ENCODE measurements at places on chromosomes 3 and 15.
A peak's percentile ranks its signal among the peaks of the same experiment; 100 is the strongest.

GRCh38 chr3:169118666-169119370 is 544.7 kb downstream of the MECOM start:
- DNase-seq, result no peak

GRCh38 chr3:170228093-170228766 is 6.0 kb downstream of the PRKCI start:
- DNase-seq, result no peak

DNA sequence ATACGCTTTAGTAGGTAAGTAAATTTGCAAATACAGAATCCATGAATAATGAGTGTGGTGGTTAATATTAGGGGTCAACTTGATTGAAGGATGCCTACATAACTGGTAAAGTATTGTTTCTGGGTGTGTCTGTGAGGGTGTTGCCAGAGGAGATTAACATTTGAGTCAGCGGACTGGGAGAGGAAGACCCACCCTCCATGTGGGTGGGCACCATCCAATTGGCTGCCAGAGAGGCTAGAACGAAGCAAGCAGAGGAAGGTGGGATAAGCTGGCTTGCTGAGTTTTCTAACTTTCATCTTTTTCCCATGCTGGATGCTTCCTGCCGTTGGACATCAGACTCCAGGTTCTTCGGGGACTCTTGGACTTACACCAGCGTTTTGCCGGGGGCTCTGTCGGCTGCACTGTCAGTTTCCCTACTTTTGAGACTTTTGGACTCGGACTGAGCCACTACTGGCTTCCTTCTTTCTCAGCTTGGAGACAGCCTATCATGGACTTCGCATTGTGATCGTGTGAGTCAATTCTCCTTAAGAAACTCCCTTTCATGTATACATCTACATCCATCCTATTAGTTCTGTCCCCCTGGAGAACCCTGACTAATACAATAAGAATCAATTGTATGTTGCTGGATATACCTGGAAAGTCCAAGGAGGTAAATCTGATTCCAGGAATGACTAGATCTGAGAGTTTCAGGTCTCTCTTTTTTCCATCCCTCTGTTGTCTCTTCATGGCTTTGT is 25.8 kb upstream of the NEDD4 start:
- DNase-seq, result no peak

DNA sequence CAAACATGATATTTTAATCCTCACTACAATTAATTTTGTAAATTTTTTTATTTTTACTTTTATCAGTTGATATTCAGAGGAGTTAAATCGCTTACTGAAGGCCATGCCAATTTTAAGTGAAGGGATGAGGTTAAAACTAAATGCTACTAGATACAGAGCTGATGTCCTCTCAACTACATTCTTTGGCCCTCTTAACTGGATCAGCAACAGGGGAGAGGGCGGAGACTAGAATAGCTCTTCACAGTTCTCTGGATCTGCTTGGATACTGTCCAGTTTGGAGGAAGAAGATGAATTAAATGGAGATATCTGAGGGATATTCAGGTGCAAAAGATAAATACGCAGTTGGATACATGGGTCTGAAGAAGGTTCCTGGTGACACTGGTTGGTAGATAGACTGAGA is 85.6 kb upstream of the LYSMD4 start:
- no peak for DNase-seq

DNA sequence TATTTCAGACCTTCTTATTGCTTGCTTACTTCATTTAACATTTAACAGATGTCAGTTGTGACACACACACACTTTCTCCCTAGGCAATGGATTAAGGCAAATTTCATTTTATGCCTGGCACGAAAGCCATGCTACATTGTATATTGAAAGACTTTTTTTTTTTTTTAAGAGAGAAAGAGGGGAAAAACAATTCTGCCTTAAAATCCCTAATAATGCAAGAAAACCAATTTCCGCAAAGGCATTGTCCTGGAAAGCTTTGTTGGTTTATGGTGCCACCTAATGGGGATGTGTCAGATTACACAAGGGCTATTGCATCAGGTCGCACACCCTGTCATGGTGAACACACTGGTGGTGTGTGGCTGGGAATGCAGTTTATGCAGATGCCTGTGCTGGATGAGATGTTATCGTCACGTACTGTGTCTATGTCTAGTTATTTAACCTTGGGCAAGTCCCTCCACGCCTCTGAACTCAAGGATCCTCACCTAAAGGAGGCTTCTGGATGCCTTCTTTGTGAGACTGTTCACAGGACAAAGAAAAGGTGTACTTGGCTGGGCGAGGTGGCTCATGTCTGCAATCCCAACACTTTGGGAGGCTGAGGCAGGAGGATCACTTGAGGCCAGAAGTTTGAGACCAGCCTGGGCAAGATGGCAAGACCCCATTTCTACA is 37.3 kb upstream of the RFTN1 start:
- DNase-seq, result peak; percentile 1

GRCh38 chr3:50665081-50665840 is 9.5 kb upstream of the DOCK3 start:
- no peak for DNase-seq

GRCh38 chr15:85849946-85850345 is 55.2 kb upstream of the KLHL25 start:
- DNase-seq, result no peak

GRCh38 chr3:55571913-55572312 is 84.8 kb upstream of the WNT5A start:
- no peak for DNase-seq

DNA sequence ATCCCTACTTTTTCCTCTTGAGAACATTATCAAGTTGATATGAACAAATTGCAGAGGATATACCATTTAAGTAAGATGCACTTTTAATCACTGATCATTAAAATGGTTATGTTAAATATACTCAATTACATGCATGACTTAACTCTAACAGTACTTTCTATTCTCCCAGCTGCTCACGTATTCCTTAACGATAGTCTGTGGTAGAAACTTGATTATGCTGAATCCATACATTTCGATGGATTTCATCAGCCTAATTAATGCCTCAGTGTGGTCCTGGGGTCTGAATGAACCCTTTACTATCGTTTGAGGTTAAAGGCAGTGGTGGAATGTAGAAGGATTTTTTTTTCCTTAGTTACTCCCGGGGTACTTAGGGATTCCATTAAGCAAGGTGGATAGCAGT is 18.6 kb downstream of the SOX2 start:
- DNase-seq, result no peak

DNA sequence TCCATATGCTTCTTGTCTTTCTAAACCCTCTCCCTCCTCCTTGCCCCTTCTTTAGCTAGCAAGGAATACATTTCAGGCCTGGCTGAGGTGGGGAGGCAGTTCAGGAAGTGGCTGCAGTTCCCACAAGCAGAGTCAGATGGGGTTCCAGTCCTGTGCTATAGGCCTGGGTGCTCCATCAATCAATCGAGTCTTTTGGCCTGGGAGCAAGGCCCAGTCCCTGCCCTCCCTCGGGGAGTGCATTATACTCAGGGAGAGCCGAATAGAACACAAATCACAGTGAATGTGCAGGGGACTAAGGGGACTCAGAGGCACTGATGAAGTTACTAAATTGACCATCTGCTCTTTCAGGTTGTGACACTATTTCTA is 58.0 kb upstream of the HERC1 start:
- DNase-seq, result no peak

DNA sequence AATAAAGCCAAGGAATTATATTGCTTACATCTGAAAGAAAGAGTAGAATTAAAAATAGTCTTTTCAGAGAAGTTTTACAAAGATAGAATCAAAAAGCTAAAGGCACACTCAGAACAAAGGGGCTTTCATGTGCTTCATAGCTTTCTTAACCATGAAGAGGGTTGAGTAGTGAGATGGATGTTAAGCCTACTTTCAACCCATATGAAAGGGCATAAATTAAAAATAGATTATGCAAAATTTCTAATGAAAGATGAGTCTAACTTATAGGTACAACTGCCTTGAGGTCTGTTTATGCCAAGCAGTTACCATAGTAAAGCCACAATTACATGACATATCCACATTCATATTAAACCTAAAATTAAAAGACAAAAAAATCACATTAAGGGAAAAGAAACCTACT is 223.3 kb upstream of the ARHGEF26 start:
- no peak for DNase-seq

DNA sequence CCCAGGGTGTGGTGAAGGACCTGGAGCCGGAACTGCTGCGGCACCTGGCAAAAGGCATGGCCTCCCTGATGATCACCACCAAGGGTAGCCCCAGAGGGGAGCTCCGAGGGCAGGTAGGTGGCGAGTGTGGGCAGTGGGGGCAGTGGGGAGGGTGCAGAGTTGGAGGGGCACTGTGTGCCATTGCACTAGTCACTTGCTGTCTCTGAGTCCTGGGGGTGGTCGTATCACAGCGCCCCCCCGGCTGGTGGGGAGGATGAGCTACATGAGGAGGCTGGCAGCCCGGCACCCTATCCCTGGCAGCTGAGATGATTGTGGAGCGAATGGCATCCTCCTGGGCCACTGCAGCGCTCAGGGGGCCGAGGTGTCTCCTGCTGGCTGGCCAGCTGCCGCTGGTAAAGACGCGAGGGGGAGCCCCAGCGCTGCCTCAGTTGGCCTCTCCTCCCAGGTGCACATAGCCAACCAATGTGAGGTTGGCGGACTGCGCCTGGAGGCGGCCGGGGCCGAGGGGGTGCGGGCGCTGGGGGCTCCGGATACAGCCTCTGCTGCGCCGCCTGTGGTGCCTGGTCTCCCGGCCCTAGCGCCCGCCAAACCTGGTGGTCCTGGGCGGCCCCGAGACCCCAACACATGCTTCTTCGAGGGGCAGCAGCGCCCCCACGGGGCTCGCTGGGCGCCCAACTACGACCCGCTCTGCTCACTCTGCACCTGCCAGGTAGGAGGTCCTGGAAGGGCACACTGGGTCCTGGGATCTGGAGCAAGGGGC is 6.4 kb downstream of the CHRD start:
- DNase-seq, result no peak

- no peak for DNase-seq
Measured at GRCh38 chr3:182149594-182149993, 437.9 kb downstream of the SOX2 start.

GRCh38 chr3:13030684-13031083 is 42.5 kb downstream of the IQSEC1 start:
- DNase-seq, result no peak

- DNase-seq, result no peak
Measured at GRCh38 chr15:81235276-81236123, 38.8 kb downstream of the IL16 start.

DNA sequence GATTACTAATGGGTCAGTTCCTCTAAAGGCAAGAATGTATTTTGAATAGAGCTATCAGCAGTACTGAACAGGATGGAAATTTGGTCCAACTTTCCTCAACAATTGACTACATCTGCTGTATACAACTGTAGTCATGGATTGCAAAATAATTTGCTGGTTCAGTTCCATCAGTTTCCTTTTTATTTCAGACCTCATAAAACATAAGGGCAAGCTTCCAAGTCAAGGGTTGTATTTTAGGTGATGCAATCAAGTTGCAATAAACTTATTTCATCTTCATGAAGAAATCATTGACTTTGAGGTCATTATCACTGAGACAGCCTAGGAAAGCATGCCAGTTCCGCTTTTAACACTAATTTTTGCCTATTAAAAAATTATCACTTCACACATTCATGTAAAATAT is 90.4 kb upstream of the TSEN2 start:
- no peak for DNase-seq

DNA sequence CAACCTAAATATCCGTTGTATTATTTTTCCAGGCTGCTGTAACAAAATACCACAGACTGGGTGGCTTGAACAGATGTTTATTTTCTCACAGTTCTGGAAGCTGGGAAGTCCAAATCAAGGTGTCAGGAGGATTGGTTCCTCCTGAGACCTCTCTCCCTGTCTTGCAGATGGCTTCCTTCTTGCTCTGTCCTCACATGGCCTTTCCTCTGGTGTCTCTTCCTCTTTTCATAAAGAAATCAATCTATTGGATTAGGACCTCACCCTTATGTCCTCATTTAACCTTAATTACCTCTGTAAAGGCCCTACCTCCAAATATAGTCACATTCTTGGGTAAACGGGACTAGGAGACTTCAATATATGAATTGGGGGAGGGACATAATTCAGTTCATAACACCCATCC is 89.2 kb upstream of the PLCL2 start:
- DNase-seq, result no peak

- no peak for DNase-seq
Measured at GRCh38 chr3:58048301-58048700, 40.1 kb downstream of the FLNB start.

GRCh38 chr15:101455291-101456025 is 34.0 kb downstream of the PCSK6 start:
- no peak for DNase-seq

- no peak for DNase-seq
Measured at GRCh38 chr15:63902671-63903035, 68.9 kb upstream of the HERC1 start.

DNA sequence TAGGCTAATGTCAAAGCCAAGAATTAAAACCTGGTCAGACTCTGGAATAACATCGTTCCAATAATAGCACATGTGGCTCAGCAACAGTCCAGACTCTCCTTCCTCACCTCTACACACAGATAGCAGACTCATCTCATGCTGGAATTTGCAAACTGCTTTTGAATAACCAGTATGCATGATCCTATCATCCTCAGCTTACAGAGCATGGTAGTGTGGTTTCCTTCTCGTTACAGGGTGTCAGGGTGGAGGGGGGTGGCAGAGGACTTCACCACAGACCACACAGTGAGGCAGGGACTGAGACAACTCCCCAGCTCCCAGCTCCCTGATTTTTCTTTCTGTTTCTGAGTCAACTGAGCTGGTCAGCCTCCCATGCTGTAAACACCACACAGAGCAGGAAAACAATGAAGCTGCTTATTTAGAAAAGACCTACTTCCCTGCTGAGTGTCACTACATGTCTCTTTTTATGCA is 101.6 kb downstream of the RPL22L1 start:
- no peak for DNase-seq

- DNase-seq, result no peak
Measured at GRCh38 chr15:98612490-98613110, 35.7 kb upstream of the IGF1R start.

DNA sequence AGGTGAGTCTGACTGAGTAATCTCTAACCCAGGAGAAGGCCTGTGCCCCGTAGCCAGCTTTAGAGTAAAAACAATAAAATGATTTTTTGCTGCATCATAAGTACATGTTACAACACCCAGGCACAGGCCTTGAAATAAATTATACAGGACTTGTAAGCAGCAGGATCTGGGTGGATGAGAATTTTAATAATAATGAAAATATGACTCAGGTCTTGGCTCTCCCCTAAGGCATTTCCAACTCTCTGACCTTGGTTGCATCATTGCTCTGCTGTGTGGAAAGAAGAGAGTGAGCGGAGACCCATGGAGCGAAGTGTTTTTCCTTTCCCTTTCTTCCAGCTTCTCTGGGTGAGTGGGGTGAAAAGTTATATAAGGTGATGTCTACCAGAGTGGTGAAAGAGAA is 44.6 kb downstream of the EOMES start:
- DNase-seq, result no peak

- DNase-seq, result no peak
Measured at GRCh38 chr3:69353503-69353902, 32.4 kb downstream of the FRMD4B start.
